DND-41 (cell line): ENCODE measurements at places on chromosomes 5 and 9.

- no peak overlapping the region for H3K4me3 ChIP-seq
- peaks cover 36% of the 10 kb centered on the region for H3K4me1 ChIP-seq
- no peak for DNase-seq
- H3K36me3 ChIP-seq: no peaks in the 10 kb centered on the region
These were observed 142.5 kb downstream of the FSTL4 start for GRCh38 chr5:133469846-133470245.

DNA sequence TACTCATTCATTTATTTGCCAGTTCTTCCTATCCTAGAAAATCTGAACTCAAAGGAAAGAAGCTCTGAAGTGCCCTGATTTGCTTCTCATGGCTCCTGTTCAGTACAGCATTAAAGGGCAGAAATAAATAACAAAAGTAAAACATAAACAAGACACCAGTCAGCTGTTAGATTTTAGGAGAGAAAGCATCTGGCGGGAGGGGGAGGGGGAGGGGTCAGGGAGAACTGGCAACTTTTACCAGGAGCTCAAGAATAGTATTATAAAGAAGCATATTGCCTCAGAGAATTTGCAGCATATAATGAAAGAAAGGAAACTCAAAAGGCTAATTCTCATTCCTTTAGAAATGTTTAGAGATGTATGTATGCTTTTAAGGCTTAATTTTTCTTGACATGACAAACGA, 68.1 kb downstream of the SEMA6A start:
- H3K27ac ChIP-seq: no peak overlapping the region
- no peak for DNase-seq
- H3K36me3 ChIP-seq: no peaks in the 10 kb centered on the region

DNA sequence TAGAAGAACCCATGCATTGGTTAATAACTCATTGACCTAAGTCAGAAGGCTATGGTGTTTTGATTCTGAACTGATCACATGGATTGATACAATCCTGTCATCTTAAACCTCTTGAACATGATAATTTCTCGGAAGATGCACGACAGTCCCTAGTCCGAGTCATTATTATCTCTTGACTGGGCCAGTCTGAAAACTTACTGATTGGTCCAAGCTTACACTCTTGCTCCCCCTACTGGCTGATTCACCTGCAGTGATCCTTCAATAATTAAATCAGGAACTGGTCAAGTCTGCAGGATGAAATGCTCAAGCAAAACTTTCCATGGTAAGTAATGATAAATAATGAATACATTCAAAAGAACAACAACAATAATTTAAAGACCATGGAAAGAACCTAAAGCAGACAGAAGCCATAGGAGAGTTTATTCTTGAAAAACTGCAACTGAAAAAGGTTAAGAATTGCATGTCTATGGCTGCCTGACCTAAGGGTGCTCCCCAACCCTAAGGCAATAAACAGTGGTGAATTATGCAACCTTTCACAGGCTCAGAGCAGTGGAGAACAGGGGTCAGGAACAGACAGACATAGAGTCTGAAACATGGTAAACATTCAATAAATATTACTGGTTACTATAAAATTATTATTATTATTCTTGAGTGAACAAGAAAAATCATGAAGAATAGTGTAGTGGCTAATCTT, 79.3 kb downstream of the BRINP1 start:
- DNase-seq: peak; percentile 23
- no peaks in the 10 kb centered on the region for H3K36me3 ChIP-seq
- H3K27me3 ChIP-seq: no peaks in the 10 kb centered on the region
- H3K4me1 ChIP-seq: no peaks in the 10 kb centered on the region

GRCh38 chr9:111937781-111938426, 41.3 kb downstream of the UGCG start:
- H3K27me3 ChIP-seq: no peaks in the 10 kb centered on the region
- H3K4me3 ChIP-seq: no peak overlapping the region
- DNase-seq: no peak
- H3K36me3 ChIP-seq: peaks cover 14% of the 10 kb centered on the region; the same call in 1 of the 2 replicates
- no peaks in the 10 kb centered on the region for H3K4me1 ChIP-seq

GRCh38 chr5:117461966-117462365, 887.3 kb upstream of the SEMA6A start:
- no peaks in the 10 kb centered on the region for H3K4me1 ChIP-seq
- H3K4me3 ChIP-seq: no peak overlapping the region

DNA sequence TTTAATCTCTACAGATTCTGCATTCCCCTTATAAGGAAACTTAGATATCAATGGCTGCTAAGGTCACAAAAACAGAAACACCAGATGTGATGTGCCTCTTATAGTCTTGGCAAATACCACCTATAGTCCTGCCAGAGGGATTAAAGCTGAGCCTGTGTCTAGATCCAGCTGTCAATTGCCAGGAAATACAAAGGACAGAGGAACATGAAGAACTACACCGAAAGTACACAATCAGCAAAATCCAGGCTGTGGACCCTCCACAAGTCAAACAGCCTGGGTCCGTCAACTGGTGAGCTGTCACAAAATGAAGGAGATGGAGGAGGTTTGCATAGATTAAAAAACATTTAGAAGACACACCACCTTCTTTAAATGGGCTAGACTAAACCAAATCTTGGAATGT, 85.4 kb downstream of the KLF4 start:
- no peak overlapping the region for H3K4me3 ChIP-seq
- H3K36me3 ChIP-seq: no peaks in the 10 kb centered on the region
- no peaks in the 10 kb centered on the region for H3K4me1 ChIP-seq
- H3K27ac ChIP-seq: no peak overlapping the region
- DNase-seq: no peak

GRCh38 chr9:133768859-133769510, 30.8 kb upstream of the SARDH start:
- no peak overlapping the region for H3K4me3 ChIP-seq
- no peak overlapping the region for H3K27ac ChIP-seq
- DNase-seq: peak; percentile 17
- no peaks in the 10 kb centered on the region for H3K36me3 ChIP-seq
- H3K27me3 ChIP-seq: no peaks in the 10 kb centered on the region
